ENCODE measurements at places on chromosomes 4 and X.
A peak's percentile ranks its signal among the peaks of the same experiment; 100 is the strongest.

GRCh38 chrX:13130816-13131215, 86.4 kb upstream of the FAM9C start:
- no peak for DNase-seq

GRCh38 chrX:69149466-69150280, 15.6 kb downstream of the PJA1 start:
- peak; percentile 51 for DNase-seq

DNA sequence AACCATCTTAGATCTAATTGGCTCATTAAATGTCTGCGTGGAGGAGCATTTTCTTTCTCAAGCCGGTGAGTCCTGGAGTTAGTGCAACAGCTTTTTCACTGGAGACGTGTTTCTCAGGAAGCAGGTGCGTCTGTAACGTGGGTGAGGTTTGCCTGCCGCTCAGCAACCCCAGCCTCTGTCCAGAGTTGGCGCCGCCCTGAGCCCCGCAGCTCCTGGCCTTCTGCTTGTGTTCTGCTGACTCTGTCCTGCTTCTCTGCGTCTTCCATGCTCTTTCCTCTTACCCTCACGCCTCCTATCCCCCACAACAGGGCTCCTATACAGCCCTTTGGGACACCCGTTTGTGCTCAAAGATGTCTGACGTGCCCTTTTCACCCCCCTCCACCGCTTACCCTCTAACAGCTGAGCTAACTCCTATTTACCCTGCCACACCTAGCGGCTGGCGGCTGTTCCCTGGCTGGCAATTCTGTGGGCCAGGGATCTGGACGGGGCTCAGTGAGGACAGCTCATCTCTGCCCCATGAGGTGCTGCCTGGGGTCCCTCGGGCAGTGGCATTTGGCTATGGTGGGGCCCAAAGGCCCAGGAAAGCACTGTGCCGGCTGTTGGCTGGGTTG, 18.8 kb downstream of the DOK7 start:
- DNase-seq: no peak

DNA sequence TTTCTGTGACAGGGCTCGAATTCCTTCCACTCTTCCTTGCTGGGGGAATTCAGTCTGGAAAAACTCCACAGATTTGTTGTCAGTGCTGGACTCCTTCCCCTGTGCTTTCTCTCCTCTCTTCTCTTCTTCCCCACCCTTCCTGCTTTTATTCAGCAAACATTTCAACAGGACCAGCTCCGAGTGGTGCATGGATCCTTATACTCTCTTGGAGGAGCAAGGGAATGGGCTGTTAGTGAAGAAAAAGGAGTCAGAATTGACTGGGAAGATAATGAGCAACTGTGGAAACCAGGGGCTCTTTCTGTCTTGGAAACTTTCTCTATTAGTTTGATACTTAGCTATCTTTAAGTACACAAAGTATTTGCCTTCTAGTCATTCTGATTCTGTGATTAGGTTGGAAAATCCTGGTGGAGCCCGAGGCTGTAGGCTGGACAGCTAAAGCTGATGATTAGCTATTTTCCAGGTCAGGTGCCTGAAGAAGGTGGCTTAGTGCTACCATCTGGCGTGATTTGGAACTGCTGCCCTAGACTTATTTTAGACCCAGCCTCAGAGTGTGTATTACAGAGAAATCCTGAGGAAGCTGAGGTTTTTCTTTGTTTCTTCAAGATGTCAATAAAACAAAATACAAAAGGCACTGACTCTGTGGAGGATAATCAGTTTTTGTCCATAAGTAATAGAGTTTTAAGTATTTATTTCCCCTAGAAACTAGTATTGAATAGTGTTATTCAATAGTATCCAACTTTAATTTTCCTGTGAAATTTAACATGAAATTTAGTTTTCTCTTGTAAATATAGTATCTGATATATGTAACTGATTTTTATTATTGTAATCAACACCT, 38.4 kb downstream of the NAP1L5 start:
- DNase-seq: peak; percentile 60

GRCh38 chr4:90375081-90375480, 247.9 kb downstream of the CCSER1 start:
- no peak for DNase-seq

- peak; percentile 92 for DNase-seq
Observed at GRCh38 chrX:141176586-141177451, at the start of gene LDOC1. Gene LDOC1 (minus strand): TSS chrX:141177129. CDS start chrX:141177021, 108 bp downstream.

- no peak for DNase-seq
Observed at GRCh38 chrX:27466051-27466450, 2.9 kb upstream of the PPP4R3C start.

DNA sequence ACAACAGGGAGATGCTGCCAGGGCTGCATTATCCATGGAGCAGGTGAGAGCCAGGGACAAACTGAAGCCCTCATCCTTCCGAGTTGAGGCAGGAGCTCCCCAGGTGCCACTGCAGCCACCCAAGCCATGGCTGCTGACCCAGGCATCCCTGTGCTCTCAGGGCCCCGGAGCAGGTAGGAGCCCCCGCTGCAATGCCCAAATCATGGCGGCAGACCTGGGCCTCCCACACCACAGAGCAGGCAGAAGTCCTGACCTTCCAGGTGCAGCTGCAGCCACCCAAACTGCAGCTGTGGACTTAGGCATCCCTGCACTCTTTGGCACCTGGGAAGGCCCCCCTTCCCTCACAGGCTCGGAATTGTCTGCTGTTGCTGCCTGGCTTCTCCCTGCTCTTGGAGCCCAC, 443.6 kb downstream of the ARAP2 start:
- DNase-seq: no peak

DNA sequence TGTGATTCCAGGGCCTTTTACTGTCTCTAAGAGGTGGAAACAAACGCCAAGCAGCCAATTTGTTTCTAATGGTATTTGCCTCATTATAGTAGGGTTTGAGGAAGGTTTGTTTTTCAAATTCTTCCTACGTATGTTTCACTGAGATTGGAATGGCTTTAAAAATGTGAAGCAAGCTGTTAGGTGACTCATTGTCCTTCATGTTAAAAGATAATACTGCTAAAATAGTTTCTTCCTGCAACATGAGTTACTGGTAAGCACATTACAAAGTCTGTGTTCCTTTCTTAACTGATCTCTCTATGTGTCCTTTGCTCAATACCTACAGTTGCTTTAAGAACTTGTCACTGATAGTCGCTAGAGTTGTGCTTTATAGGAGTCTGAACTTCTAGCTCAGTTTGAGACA, 1183.9 kb downstream of the RPA4 start:
- DNase-seq: no peak
